ENCODE measurements at places on chromosomes 5 and 9.

DNA sequence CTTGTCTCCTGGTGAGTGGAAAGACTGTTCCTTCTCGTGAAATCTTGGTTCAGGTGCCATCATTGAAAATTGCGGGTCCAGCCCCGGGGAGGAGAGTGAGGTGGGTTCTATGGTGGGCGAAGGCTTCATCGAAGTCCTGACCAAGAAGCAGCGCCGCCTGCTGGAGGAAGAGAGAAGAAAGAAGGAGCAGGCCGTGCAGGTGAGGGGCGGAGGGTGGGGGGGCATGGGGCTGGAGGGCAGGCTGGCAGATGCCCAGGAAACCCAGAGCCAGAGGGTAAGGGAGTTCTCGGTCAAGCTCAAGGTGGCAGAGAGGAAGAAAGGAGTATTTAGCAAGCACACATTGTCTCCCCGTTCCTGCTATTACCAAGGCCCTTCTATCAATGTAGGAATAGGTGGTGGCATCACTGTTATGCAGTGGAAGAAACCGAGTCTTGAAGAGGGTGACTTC is 24.3 kb upstream of the POMT1 start:
- peak; percentile 32 for DNase-seq

GRCh38 chr5:145385276-145385675 is 449.9 kb downstream of the PRELID2 start:
- no peak for DNase-seq

GRCh38 chr9:71001780-71002386 is 119.5 kb downstream of the TRPM3 start:
- no peak for DNase-seq

DNA sequence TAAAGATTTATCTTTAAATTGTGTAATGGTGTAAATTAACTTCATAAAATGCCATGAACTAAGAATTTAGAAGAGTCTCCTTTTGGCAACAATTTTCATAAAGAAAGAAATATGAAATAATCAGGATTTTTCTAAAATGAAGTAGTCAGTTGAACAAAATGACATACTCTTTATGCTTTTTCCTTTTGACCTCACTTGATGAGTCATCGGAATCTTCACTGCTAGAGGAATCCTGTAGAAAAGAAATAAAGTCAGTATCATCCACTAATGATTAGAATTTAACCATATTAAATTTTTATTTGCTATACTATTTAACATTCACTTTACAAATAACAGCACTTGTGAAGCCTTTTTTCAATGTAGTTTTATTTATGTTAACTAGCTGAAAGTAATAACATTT is 26.1 kb downstream of the CHD1 start:
- DNase-seq: no peak

DNA sequence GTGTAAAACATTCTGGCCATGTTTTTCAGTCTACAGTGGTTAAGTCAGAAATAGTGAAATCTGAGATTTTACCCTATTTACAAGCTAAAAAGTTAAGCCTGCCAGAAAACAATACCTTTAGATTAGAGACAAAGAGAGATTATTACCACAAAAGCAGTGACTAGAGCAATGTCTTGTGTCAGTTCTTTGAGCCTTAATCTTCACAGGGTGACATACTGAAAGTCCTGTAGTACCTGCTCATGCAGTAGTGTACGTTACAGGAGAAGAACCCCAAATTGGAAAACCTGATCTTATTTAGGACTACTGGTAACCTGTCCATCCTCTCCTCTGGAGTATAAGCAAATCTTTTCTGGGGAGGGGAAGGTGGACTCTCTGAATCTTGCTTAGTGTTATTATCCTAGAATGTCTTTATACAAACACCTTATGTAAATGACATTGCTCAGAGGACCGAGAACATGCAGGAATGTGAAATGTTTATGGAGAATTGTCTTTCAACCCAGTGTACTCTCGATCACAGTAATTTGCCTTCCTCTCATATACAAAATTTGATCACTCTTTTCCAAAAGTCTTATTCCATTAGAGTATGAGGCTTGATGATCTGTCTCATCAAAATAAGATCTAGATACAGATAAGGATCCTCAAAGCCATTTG is 55.7 kb downstream of the ERBIN start:
- DNase-seq: no peak

DNA sequence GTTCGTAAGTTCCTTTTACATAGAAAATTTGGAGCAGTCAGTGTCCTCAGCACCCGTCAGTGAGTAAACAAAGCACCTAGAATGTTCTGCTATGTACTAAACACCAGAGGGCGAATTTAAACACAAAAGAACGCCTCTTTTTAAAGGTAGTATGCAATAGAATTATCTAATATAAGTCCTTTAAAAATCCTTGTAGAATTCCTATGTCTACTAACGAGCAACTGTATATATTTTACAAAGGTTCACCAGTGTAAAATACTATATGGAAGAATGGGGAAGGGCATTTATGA is 499 bp upstream of the TMEM232 start:
- DNase-seq: no peak

DNA sequence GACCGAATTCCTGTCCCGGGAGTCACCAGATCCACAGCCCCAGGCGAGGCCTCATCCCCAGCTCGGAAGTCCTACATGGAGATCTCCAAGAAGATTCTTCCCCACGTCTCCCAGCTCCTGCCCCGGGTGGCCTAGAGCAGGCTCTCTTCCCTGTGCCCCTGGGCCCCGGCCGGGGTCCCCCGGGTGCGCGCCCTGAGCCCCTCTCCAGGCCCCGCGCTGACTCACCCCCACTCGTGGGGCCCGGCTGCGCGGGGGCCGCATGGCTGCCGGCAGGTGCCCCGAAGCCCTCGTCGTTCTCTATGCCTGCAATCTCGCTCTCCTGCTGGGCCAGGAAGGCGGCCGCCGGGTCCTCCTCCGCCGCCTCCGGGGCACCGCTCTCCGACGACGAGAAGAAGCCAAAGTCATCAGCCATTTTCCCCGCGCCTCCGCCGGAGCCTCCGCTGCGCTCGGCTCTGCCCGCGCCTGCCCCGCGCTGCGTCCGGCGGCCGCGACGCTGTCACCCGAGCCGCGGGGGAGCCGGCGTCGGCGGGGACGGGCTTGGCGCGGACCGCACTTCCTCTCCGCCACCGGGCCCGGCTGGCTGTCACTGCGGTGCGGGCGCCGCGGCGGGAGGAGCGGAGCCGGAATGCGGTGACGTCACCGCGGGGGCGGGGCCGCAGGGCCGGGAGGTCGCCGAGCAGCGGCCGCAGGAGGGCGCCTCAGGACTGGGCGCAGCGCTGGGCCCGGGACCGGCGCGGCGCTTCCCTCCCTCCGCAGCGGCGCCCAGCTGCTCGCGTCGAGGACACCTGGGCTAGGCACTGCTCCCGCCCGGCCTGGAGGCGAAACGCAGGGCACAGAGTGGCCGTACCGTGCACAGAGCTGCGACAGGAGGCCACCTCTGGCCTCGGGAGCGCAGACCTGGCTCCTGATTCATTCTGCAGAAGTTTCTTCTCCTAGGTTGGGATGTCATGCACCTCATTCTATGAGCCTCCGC is at the start of gene CLTB:
Gene CLTB (minus strand): TSS at position 588 of the 973 bp plus-strand sequence. CDS start 176 bp downstream, at position 412.
- DNase-seq: peak; percentile 89

- DNase-seq: no peak
Measured at GRCh38 chr5:40384782-40385390, 294.8 kb upstream of the PTGER4 start.

- DNase-seq: no peak
Measured at GRCh38 chr9:75664597-75664996, 225.9 kb upstream of the PCSK5 start.

Measured in activated effector memory CD4-positive, alpha-beta T cell treated with Interleukin-2 at 50 U/mL for 16 hours (primary cell).